NCI-H1092 (cell line): ENCODE measurements at places on chromosomes 2 and 18.

DNA sequence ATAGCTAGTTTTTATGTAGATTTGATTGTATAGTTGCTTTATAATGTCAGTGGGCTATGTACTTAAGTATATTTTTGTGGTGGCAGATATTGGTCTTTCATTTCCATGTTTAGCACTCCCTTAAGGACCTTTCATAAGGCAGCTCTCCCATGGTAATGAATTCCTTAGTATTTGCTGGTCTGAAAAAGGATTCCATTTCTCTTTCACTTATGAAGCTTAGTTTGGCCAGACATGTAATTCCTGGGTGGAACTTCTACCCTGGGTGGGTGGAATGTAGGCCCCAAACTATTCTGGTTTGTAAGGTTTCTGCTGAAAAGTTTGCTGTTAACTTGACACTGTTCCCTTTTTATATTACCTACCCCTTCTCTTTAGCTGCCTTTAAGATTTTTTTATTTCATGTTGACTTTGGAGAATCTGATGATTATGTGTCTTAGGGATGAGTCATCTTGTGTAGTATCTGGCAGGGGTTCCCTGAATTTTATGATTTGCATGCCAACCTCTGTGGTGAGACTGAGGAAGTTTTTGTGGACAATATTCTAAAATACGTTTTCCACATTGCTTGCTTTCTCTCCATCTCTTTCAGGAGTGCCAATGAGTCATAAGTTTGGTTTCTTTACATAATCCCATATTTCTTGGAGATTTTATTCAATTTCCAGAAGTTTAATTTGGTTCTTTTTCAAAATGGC, 65.4 kb upstream of the VRK2 start:
- DNase-seq = no peak

- DNase-seq = no peak
Observed at GRCh38 chr2:41906338-41906725, 141.5 kb upstream of the PKDCC start.

GRCh38 chr2:138964418-138964817, 184.2 kb upstream of the NXPH2 start:
- DNase-seq = no peak

DNA sequence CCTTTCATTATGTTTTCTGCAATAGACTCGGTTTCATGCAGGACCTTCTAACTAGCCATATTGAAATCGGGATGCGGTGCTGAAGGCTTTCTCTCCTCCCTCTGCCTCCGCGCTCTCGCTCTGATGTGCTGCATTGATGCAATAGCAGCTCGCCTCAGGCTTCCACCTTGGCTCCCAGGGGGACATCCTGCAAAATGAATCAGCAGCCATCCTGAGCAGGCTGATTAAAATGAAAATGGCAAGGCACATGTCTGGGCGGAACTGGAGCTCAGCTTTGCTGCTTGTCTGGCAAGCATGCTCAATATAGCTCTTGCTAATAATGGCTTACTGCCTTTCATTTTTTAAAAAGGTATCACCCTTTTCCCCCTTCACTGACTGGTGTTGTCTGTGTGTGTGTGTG, 806 bp upstream of the MYT1L start:
- DNase-seq = peak; percentile 73

DNA sequence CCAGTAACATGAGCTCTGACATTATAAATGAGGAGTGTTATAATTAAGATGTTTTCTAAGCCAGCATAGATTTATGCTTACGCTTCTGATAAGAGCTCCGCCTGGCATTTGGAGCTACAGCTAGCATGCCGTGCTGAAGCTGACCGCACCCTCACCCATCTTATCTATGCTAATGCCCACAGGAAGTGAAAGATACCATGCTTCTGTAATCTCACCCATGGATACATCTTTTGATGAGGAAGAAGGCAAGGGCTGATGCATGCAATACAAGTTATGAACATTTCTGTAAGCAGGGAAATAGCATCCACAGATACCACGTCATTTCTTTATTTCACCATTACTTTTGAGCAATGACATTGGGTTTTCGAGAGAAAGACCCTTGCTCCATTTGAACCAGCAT, 82.3 kb downstream of the ARL4C start:
- no peak for DNase-seq

GRCh38 chr2:149080971-149081370, 42.5 kb downstream of the LYPD6B start:
- DNase-seq = no peak

GRCh38 chr2:118240276-118240675, 152.0 kb downstream of the INSIG2 start:
- no peak for DNase-seq

GRCh38 chr2:85787981-85788340, 34.2 kb downstream of the ATOH8 start:
- no peak for DNase-seq

- DNase-seq = no peak
Observed at GRCh38 chr2:46547223-46548102, 68.1 kb downstream of the TMEM247 start.

DNA sequence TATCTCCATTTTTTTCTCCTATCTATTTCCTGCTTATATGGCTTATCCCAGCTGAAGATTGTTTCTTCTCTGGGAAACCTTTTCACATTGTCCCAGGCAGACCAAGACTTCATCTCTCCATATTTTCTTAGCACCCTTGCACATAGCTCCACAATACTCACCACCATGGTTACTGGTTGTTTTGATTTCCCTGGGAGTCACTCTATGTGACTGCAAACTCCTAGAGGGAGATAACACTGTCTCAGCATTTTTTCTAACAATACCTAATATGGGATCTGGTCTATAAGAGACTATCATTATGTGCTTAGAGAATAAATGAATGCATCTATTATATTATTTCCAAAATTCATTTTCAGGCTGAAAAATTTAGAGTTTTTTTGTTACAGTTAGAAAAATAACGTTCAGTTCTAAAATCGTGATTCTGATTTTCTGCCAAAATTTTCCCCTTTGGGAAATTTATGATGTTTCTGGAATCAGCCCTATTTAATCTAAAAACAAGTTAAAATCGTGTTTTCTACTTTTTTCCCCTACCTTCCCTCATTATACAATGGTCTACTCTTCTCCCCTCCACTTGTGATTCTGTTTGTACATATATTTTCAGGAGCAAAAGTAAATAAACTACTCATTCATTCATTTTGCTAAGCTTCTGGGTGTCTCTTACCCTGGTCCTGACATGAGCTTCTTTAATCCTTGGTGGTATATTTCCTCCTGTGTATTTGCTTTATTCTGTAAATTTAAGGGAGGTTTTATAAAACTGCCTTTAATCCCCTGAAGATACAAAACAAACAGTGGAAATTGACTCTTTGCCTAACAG, 95.4 kb downstream of the HNMT start:
- no peak for DNase-seq

GRCh38 chr2:233082222-233082930, 22.2 kb downstream of the INPP5D start:
- DNase-seq = no peak

- DNase-seq = no peak
Observed at GRCh38 chr18:6294148-6294784, 120.4 kb downstream of the L3MBTL4 start.

GRCh38 chr18:10040287-10041011, 126.6 kb downstream of the VAPA start:
- no peak for DNase-seq

DNA sequence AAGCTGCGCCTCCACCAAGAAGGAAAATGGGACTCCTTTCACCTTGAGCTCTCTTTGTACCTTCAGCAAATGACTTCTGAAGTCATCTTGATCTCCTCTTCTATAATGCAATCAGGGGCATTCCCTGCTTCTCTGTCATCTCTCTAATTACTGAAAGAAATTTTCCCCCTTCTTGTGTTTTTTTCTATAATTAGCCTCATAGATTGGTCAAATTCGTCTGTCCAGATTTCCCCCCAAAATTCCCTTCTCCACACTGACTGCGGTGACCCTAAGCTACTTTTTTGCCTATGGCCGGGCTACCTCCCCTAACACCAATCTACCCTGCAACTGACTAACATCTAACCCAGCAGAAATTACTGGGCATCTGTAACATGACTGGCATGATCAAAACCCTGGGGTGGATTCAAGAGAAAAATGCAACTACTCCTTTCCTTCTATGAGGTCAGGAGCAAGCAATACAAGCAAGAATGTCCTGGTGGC, 168.6 kb downstream of the BCL2 start:
- DNase-seq = no peak

DNA sequence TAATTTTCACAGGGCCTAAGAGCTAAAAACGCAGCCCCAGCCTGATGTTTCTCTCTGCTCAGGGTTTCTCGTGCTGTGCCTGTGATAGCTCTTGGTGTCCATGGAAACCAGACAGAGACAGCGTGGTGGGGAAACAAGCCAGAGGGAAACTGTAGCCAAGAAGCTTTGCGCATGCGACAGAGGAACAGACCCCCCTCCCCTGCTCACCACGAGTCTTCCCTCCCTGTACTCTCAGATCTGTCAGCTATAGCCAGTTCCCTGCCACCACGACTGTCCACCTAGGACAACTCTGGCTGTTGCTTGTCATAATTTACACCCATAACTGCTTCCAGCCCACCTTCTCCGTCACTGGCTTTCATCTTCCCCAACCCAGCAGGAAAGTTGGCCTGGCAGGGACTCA, 13.2 kb upstream of the DNAJC27 start:
- DNase-seq = peak; percentile 81

- DNase-seq = no peak
Observed at GRCh38 chr2:15668611-15669305, 77.1 kb downstream of the DDX1 start.

DNA sequence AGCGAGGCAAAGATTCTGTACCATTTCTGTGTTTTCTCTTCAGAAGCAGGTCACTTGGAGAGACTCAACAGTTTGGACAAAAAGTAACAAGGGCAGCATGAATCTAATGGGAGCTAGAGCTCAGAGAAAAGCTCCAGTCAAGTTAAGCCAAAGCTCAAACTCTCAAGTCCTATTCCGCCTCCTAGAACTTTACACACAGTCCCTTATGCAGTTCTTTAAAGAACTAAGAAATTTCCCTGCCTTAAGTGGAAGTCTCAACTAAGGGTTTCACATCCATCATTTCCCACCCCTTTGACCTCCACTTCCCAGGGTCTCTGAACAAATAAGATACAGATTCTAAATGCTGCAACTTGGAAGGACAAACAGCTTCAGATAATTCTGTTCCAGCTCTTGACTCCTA, 121.3 kb upstream of the RNU4ATAC start:
- no peak for DNase-seq

GRCh38 chr2:25035537-25036220, 6.2 kb upstream of the EFR3B start:
- no peak for DNase-seq

DNA sequence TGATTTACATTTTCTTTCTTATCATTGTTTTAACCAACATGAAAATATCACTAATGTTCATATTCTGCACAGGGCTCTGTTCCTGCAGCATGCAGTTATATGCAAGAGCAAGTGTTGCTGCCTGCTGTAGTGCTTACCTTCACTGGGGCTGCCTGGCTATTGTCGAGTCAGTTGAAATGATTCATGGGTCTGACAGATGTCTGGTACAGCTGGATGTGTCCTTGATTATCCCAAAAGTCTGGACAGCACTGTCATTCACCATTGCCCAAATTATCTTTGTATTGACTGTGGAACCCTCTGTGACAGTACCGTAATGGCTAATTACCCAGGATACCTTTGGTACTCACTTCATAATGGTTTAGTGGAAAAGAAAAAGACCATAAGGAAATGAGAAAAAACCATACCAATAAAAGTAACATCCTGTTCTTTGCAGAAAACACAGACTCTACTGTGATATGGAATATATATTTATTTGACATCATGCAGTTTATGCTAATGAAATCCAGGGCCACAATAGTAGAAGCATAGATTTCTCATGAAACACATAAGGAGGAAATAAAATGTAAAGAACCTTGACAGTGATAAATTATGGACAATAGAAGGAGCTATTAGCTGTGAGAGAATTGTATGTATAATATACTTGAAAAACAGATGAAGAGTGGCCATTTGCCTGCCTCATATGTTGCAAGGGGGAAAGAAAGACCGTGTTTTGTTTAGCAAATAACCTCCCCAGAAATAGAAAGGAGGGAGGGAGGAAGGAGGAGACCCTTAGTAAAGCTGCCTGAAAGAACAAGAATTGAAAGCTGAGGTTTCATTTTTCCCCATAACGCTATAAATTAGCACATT, 249.8 kb upstream of the ATP5MC3 start:
- DNase-seq = no peak

DNA sequence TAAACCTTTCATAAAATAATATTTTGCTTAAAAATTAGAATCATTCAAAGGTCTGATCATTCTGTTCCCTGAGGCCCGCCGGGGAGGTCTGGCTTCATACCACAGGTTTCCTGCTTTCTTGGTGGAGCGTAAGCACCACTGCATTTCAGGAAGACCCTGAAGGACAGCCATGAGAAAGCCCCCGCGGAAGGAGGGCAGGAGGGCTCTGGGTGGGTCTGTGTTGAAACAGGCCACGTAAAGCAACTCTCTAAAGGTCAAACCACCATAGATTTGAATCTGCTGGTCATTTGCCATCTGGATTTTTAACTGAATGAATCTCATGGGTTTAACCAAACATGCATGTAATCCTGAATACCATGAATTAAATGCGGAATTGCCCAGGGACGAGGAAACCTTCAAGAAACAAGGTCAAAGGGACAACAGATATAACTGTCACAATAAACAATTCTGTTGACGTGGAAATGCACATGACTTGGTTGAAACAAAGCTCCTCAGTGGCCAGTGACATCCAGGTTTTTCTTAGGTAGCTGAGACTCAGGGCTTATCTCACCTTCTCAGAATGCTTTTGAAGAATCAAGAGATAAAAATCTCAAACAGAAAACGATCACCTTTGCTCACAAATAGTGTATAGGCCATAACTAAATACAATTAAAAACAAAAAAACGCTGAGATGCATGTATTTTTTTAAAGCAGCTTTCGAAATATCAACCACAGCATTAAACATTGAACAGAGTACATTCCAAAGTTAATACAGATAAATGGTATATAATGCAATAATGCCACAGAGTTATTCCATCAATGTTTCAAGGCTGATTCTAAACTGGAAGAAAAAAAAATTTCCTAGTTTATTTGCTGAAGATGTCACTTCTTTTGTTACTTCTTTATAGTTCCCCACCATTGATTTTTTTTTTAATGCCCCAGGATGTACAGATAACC, 193.2 kb downstream of the BCL2 start:
- no peak for DNase-seq

- no peak for DNase-seq
Observed at GRCh38 chr2:15993232-15993610, 52.9 kb downstream of the MYCN start.

- DNase-seq = no peak
Observed at GRCh38 chr2:46290078-46290477, 7.1 kb upstream of the EPAS1 start.

- no peak for DNase-seq
Observed at GRCh38 chr2:173271825-173272224, 82.8 kb upstream of the CDCA7 start.
